ENCODE measurements at places on chromosomes 16 and 17.

GRCh38 chr17:19445105-19445504 lies 34.1 kb downstream of the RNF112 start:
- DNase-seq: no peak

- DNase-seq: no peak
Observed at GRCh38 chr17:49963626-49964302, 5.2 kb upstream of the DLX4 start.

DNA sequence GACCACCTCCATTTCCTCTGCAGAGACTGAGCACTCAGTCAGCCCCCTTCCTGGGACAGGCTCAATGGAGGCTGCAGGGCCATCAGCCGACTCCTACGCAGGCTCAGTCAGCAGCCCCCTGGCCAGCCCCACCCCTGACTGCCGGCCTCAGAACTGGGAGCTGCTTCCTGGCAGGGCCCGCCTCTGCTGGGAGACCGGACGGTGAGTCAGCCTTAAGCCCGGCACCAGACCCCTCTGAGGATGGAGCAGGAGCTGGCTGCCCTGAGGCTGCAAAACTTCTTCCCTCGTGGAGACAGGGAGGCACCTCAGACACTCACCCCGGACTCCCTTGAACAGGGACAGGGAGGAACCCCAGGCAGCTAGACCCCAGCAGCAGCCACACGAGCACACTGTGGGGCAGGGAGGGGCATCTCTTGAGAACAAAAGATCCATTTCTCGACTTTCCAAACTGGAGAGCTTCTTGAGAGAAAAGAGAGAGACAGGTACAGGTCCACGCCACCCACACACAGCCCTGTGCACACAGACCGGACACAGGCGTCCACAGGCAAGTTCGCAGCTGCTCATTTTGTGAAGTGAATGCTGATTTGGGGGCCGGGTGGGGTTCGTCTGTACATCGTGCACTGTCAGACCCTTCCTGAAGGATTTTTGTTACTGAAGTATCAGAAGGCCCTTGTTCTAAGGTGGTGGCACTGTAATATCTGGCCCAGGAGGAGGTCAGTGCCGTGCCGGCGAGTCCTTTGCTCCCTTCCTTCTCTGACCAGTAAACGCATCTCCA lies 1.3 kb upstream of the TUBB3 start:
- no peak for DNase-seq

DNA sequence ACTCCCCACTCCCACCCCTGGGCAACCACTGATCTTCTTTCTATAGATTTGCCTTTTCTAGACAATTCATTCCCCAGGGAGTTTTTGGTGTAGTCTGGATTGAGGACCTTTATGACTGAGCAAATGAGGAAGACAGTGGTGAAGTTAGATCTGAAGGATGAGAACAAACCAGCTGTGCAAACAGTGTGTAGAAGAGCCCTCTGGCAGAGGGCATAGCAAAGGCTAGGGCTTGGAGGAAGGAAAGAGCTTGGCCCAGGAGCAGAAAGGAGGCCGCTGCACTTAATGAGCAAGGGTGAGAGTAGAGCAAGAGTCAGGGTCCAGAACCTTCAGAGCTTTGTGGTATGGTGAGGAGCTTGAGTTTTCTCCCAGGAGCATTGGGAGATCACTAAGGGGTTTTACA lies 352.7 kb downstream of the CA10 start:
- DNase-seq: no peak

- DNase-seq: no peak
Observed at GRCh38 chr16:85595812-85596502, 17.2 kb upstream of the GSE1 start.

DNA sequence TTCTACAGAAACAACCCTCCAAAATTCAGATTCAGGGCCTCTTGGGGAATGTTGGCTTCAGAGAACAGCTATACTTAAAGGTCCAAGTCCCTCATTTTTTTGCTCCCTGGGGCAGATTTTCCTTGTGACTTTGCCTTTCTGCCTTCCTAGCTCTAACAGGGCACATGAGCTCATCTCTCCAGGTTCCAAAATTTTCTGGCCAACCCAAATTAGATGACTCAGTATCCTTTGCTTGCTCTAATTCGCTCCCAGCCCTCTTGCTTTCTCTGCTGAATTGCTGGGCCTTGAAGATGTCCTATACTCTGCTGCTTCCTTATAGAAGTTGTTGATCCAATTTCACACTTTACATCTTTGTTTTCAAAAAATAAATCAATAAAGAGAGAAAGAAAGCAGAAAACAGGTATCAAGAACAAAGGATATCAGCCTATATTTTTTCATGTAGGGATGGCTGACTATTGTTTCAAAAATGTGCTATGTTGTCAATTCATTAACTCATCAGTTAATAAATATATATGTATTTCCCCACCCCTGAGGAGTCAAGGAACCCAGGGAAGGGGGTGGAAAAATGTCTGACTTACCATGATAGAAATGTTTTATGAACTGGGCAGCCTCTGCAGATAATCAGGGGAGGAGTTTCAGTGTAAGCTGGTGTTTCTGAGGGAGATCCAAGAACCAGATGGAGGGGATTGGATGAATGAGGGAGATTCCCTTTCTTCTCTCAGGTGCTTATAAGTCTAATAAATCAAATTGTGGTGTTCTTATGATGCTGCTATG lies 1.0 kb upstream of the KRTAP4-2 start:
- DNase-seq: no peak

GRCh38 chr16:7372095-7372494 lies 39.5 kb downstream of the RBFOX1 start:
- no peak for DNase-seq

- no peak for DNase-seq
Observed at GRCh38 chr16:1158456-1159324, 5.8 kb downstream of the CACNA1H start.

DNA sequence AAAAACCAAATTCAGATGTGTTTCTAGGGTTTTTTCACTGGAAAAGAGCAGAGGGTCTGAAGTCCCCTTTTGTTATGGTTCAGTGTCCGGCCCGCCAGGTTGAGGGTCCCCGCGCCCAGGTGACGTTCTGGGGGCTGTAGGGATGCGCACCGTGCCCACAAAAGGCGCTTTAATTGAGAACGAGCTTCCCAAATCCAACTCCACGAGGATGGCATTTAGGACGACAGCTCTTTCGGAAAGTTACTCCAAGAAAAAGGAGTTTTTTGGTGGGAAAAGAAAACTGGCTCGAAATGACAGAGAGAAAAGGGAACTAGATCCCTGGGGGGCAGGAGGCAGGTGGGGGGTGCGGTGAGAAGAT lies 15.9 kb upstream of the ZFHX3 start:
- no peak for DNase-seq

DNA sequence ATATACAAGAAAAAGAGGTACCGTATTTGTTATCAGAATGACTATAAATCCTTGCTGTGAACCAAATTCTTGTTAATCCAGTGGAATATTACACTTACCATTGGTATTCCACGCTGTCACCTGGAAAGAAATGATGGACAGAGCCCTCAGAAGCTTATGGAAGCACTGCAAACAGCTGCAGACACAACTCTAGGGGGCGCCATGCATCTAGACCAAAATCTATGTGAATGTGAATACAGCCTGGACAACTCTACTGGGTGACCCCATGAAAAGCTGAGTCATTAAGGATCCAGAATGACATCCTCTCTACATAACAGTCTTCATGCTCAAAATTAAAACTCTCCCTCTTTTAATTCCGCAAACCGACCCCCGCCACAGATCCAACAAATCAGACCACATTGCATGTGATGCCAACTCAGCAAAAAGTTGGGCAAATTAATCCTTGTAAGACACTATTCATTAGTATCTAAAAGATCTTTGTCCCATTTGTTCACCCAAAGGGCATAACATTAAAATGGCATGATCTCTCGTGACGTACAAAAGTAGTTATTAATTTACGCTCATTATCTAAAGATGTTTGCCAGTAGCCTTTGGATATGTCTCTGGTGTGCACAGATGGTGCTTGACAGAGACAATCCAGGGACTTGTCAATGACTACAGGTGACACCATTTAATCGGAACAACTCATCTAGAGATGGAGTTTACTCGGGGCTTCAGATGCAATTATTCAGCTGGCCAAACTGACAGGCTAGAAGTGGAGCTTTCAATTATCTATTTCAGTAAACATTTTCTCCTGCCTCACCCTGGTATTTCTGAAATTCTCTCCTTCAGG lies 552.7 kb upstream of the PSMD7 start:
- no peak for DNase-seq

GRCh38 chr17:56085576-56086267 lies 67.6 kb upstream of the ANKFN1 start:
- no peak for DNase-seq

- no peak for DNase-seq
Observed at GRCh38 chr17:77467521-77467920, 326.8 kb downstream of the SEC14L1 start.
